Small intestine (tissue), 16 donors: ENCODE measurements at places on chromosomes 5 and 9. TPM values are rescaled to one million over a fixed set of nuclear protein-coding genes. Genes with fewer than 3 reads are reported as not detected.

DNA sequence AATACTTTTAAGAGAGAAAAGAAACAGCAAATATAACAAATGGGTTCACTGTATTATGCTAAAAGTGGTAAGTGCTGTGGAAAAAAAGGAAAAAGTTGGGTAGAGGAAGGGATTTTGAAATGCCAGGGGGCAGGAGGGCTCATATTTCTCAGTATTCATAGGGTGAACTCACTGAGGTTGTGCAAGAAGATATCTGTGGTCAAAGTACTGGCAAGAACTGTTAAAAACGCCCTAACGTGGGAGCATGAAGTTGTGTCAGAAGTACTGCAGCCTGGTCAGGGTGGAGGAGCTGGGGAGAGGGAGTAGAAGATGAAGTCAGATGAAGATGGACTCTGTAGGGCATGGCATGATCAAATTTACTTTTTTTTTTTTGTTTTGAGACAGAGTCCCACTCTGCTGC is 31.2 kb upstream of the SLC28A3 start:
- DNase-seq = peak; percentile 72

Gene PLPP1
- polyA plus RNA-seq = 44.6 TPM

Gene SPINK13
- polyA plus RNA-seq = not detected

- no peak for DNase-seq
Measured at GRCh38 chr9:14250794-14251153, 63.2 kb downstream of the NFIB start.

GRCh38 chr5:154606246-154606645 is 128.2 kb upstream of the HAND1 start:
- no peak for DNase-seq

DNA sequence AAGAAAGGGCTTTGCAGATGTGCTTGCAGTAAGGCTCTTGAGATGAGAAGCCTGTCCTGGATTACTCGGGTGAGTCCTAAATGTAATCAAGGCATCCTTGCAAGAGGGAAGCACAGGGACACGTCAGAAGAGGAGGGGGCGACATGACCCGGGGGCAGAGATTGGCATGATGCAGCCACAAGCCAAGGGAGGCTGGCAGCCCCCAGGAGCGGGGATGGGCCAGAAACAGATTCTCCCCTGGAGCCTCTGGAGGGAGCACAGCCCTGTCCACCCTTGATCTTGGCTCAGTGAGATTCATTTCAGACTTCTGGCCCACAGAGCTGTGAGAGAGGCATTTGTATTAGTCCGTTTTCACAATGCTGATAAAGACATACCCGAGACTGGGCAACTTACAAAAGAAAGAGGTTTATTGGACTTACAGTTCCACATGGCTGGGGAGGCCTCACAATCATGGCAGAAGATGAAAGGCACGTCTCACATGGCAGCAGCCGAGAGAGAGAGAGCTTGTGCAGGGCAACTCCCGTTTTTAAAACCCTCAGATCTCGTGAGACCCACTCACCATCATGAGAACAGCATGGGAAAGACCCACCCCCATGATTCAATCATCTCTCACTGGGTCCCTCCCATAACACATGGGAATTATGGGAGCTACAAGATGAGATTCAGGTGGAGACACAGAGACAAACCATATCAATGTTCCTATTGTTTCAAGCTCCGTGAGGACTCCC is 76.1 kb downstream of the ADAMTS2 start:
- DNase-seq = no peak

DNA sequence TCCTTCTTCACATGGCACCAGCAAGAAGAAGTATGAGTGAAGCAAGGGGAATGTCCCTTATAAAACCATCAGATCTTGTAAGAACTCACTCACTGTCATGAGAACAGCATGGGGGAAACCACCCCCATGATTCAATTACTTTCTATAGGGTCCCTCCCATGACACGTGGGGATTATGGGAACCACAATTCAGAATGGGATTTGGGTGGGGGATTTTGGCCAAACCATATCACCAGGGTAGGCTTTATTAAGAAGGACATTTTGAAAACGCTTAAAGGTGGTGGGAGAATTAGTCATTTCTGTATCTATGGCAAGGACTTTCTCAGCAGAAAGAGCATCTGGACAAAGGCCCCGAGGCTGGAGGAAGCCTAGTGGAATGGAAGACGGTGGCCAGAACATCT is 100.2 kb upstream of the ADAMTS16 start:
- DNase-seq = no peak

DNA sequence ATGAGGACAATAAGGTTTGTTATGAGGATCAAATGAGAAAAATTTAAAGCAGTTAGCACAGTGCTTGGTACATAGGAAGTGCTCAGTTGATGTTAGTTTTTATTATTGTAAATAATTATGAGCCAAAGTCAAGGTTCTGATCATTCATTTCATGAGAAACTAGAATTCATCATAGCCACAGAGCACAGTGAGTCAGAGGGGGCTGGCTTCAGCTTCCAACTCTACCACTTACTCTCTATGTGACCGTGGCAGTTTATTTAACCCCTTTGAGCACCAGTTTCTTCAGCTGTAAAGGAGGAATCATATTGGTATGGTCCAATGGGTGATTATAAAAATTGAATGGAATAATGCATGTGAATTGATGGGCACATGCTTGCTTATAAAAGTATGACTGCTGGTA is 39.4 kb downstream of the KLHL3 start:
- no peak for DNase-seq

DNA sequence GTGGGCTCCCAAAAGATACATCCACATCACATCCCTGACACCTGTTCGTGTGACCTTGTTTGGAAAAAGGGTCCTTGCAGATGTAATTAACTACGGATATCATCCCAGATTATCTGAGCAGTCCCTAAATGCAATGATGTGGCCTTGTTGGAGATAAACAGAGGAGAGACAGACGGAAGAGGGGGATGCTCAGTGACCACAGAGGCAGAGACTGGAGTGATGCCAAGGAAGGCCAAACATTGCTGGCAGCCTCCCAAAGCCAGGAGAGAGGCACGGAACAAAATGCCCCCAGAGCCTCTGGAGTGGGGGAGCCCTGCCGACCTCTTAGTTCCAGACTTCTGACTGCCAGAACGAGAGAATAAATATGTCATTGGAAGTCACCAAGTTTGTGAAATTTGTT is 15.0 kb upstream of the VAV2 start:
- DNase-seq = no peak

Gene RECK
- 0.81 TPM for polyA plus RNA-seq

GRCh38 chr5:12883395-12883794 is 979.1 kb upstream of the CTNND2 start:
- no peak for DNase-seq

GRCh38 chr5:80592761-80593160 is 22.7 kb upstream of the ANKRD34B start:
- no peak for DNase-seq

DNA sequence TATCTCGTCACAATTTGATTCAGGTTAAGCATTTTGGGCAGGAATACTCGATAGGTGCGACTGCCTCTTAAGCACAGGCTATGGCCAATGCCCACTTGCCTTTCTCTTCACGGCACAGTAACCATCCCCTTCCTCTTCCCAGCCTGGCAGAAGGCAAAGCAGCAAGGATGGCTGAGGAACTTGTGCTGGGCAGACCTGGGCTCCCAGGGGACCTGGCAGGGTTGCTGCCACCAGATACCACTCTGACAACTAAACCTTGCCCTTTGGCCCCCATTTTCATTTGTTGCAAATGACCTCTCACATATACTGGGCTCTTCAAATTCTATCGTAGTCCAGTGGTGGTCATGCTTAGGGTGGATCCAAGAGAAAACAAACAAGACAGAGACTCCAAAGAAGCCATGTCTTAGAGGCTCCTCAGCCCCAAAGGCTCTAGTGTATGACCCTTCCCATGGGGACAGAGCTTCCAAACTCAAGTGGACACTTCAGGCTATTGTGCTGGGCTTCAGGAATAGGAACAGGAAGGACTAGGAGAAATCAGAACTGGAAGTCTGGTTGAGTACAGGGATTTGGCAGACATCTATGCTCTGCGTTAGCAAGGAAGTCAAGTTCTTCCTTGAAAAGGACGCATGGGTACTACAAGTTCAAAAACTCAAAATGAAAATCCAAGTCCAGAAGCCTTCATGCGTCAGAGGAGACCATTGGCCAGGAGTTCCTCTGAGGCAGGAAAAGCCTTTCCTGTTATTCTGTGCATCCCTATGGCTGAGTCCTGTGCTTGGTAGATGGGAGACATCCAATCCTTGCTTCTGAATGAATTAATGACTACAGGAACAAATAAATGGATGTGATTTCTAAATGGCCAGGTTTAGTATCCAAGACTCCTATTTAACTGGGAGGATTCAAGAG is 64.6 kb upstream of the PLPP1 start:
- DNase-seq = no peak

- DNase-seq = no peak
Measured at GRCh38 chr5:146341854-146342253, 3.2 kb downstream of the POU4F3 start.

DNA sequence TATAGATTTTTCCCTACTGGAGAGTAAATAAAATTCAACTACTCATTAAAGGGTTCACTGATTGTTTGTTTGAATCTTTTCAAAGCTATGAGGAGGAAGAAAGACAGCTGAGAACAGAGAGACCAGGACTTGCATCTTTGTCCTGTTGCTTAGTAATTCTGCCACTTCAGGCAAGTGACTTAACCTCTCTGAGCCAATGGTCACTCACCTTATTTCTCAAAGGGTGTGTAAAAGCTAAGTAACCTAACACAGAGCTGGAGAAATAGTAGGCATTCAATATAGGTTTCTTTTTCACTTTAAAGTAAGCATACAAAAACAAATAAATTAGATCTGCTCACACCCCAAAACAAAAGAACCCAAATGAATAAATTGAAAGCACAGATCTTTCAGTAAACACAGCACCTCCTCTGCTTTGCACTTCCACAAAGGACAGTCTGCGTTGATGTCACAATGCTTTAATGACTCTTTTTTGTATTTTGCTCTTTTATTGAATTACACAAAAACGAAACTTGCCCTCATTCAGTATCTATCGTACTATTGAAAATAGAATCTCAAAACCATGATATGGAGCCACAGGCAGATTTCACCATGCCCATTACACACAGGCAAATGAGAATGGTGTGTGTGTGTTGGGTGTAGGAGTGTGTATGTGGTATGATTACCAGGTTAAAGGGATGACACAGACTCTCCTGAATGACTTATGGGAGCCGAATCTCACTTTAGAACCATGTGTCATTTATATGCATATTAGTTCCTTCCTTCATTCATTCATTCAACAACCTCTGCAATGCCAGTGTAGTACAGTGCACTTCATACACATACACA is 166.0 kb downstream of the EBF1 start:
- DNase-seq = no peak

GRCh38 chr5:10310066-10310779 is 2.5 kb upstream of the CMBL start:
- DNase-seq = peak; percentile 69

GRCh38 chr9:69797675-69798074 is 22.9 kb upstream of the CFAP95 start:
- no peak for DNase-seq

DNA sequence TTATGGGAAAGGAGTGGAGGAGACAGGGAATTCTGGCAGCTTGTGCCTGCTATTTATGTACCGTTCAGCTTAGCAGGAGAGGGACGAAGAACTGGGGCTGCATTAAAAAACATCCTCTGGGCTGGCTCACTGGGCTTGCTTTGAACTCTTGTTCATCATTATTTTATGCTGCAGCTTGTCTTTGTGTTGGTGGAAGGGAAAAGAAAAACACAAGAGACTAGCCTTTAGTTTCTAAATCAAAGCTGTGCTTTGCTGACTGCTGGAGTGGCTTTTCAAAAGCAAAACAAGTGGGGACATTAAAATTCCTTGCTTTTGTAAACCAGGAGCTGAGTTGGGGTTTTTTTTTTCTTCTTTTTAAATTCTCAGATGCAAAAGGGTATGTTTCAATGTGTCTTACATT is 5.9 kb upstream of the RGMB start:
- no peak for DNase-seq

- no peak for DNase-seq
Measured at GRCh38 chr9:33988219-33988890, 60.3 kb downstream of the UBAP2 start.

Gene ANGPTL2
- 3.0 TPM for polyA plus RNA-seq

- DNase-seq = no peak
Measured at GRCh38 chr9:95457769-95458168, 59.0 kb downstream of the PTCH1 start.

Gene IL7R
- polyA plus RNA-seq = 8.0 TPM

DNA sequence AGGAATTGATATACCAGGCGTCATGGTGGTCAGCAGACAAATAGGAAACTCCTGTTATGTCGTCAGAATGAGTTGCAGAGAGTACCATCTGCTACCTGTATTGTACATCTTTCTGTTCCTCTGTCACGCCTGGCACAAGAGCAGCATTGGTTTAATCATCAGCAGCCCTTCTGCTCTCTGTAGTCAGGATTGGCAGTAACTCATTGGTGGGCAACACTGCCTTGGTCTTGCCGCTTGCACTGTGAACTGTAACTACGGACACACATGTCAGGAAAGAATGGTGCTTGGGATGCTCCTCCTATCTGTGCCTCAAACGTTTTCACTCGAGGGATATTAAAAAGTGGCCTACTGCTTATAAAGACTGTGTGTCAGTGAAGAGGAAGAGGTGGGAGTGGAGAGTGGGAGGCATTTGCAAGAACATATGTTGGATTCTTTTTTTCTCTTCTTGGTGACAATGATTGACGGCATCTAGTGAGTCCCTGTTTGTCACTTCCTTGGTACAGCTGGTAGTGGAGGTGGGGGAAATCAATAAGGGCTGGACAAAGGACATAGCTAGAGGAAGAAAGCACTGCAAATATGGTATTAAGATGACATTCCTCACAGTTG is 76.6 kb downstream of the F2RL2 start:
- DNase-seq = no peak

- no peak for DNase-seq
Measured at GRCh38 chr5:90894866-90895420, 336.3 kb downstream of the ADGRV1 start.
